ENCODE measurements at places on chromosomes 3 and 15.
A peak's percentile ranks its signal among the peaks of the same experiment; 100 is the strongest.

DNA sequence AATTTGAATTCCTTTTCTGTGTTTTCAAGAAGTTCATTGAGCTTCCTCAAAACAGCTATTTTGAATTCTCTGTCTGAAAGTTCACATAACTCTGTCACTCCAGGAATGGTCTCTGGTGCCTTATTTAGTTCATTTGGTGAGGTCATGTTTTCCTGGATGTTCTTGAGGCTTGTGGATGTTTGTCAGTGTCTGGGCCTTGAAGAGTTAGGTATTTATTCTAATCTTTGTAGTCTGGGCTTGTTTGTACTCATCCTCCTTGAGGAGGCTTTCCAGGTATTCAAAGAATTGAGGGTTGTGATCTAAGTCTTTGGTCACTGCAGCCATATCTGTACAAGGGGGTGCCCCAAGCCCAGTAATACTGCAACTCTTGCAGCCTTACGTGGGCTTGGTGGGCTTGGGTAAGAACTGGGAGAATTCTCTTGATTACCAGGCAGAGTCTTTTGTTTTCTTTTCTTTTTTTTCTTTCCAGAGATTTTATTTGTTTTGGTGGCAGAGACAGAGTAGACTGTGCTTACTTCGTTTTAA, 19.3 kb upstream of the CCNDBP1 start:
- no peak for DNase-seq

GRCh38 chr3:77256584-77257503, 216.9 kb downstream of the ROBO2 start:
- DNase-seq, result no peak

DNA sequence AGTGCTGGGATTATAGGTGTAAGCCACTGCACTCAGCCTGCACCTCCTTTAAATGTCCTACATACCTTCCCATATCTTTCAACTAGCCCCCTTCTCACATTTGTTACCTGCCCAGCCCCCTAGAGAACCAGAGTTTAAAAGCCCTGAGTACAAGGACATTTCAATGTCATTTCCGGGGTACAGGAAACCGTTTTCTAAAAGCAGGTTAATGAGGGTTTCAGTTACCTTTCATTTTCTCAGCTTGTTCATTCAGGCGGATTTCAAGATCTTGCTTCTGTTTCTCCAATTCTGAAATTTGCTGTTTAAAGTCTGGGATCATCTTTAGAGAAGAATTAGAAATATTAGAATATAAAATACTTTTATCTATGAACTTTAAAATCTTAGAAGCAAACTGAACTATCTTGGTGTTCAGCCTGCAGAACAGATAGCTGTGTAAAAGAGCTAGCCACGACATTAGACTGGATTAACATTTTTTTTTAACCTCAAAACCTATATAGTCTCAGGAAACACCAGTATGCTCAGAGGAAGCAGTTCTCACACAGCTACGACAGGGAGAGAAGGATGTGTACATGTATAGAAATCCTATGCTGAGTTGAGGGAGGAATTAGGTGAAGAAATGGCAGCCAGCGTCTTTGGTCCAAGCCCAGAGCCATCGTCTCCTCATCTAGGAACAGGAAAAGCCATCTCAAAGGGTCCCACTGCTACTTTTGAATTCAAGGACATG, 29.9 kb upstream of the GNB5 start:
- DNase-seq, result no peak

DNA sequence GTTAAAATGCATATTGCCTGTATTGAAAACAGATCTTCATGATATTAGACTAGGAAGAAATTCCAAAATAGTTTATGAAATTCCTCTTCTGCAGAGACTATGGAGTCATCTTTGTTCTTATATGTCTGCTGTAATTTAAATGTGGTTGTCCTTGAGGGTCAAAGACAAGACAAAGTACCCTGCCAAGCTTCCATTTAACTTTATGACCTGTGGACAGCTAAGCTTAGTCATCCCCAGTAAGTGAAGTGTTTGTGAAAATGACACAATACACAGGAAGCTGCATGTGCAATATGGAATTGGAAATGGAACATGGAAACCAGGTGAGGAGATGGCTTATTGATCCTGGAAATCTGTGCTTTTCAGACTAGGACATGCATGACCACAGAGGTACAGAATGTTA, 68.5 kb upstream of the GBE1 start:
- peak; percentile 58 for DNase-seq

DNA sequence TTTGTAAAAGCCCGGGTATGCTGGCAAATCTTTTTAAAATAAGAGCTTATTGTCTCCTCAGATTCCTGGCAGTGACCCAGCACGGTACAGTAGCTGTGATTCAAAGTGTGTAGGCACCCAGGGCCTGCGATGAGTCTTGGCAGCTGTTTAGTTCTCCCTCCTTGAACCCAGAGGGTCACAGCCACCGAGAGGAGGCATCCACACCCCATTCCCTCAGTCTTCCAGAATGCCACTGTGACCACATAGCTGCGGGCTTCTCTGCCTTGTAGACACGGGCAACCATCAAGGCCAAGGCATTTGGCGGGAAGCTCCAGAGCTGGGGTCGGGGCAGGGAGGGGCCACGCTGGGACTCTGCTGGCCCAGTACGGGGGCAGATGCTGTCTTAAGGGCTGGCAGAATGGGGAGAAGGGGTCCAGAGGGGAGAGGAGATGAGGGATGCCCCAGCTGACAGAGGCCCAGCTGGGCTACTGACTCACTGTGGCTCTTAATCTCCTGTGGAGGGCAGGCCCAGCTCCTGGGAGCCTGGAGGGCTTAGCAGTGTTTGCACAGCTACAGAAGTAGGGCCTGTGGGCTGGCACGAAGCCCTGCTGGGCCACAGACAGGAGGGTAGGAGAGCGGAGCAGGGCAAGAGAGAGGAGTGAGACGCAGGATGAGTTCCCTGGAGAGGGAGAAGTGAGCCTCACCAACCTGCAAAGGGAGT, 68.8 kb upstream of the DLG1 start:
- DNase-seq, result peak; percentile 39

DNA sequence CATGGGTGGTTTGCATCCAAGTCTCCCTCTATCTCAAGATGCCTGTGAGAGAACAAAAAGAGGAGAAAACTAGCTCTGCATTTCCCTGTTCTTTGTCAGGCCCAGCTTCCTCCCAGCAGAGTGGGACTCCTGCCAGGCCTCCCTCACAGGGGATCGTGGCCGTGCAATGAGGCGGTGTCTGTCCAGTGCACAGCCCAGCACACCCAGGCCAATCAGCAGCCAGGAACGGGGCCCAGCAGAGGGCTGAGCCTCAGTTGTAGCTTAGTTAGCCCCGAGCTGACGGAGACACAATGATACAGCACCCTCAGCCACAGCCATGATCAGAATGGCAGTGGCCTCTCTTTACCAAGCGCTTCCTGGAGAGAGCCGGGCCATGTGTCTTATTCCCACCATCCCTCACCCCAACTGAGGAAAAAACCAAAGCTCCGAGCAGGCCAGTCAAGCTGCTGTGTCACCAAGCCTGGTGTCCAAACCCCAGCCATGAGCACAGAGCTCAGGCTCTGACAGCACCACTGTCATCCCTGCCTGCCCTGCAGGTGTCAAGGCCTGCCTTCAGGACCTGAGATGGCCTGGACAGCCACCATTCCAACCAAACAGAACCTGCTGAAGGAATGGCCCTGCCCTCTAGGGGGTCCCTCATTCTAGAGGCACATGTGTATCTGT, 71.1 kb downstream of the DNAJB8 start:
- peak; percentile 36 for DNase-seq

DNA sequence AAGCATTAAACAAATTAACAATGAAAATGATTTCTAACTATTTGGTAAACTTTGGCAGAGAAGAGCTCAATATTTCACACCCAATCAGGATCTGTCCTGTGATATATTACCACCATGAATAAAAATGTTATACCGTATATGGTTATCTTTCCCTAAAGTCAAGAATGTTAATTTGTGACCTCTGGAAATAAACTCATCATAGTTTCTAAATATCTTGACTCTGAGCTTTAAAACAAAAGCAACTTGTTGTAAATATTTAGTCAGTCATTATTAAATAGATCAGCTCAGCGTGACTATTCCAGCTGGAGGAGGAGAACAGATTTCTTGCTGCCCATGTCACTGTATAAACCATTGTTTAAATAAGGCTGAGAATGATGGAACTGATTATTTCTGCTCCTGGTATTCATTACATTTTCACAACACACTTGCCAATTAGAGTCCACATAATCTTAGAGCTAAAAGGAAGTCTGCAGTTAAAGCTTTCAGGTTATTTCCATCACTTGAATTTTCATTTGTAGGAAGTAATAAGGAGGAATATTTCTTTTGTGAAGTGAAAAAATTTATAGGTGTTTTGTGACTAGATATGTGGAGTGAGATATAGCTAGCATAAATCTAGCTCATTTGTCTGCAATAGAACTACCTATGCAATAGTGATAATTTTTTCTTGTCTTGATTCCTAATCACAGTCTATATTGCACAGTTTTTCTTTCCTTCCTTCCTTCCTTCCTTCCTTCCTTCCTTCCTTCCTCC, 106.5 kb upstream of the P2RY1 start:
- no peak for DNase-seq

DNA sequence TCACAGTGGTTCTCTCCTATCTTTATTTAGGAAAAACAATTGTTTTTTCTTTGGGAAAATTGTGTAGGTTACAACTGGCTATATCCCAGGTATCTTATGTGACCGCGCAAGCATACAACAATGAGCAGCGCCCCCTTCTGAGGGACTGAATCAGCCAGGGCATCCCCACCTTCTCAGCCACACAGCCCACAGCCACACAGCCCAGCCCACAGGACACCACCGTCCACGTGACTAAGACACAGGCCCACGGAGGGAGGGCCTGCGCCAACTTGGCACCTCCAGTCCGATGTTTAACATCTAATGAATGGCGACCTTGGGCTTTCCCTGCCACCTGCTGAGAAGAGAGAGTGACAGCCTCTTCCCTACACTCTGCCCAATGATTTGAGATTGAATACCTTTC, 68.1 kb downstream of the ATP10A start:
- DNase-seq, result no peak

GRCh38 chr3:27509376-27509775, 25.2 kb upstream of the SLC4A7 start:
- DNase-seq, result no peak

DNA sequence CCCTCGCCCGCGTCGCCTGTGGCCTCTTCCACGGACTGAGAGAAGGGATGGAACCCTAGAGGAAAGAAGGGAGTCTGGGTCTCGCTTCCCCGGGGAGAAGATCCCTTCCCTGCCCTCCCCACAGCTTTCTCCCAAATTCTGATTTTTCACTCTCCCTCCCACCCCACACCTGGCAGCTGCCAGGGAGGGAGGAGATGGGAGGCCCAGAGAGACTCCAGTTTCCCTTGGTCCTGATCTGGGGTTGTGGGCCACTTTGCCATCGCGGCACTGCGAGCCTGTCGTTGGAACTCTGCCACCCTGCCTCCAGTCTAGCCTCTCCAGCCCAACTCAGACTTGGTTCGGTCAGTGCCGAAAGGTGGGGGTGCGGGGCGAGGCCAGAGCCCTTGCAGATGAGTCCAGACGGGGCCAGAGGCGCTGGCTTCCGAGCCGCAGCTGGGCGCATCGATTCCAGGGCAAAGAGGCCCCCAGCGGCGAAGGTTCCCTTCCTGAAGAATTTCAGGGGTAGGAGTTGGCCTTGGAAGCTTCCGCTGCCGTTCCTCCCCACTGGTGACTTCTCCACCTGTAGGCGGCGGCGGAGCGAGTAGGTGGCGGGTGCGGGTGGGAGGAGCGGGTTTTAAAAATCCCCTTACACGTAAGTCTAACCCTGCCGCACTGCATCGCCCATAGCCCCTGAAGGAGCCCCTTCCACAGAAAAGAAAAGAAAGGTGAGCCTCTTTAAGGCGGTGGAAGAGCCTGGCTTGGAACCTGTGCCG, 5.2 kb downstream of the WNT5A start:
- DNase-seq, result peak; percentile 52

All from fibroblast of mammary gland (primary cell).